ENCODE measurements at places on chromosomes 4 and X.

DNA sequence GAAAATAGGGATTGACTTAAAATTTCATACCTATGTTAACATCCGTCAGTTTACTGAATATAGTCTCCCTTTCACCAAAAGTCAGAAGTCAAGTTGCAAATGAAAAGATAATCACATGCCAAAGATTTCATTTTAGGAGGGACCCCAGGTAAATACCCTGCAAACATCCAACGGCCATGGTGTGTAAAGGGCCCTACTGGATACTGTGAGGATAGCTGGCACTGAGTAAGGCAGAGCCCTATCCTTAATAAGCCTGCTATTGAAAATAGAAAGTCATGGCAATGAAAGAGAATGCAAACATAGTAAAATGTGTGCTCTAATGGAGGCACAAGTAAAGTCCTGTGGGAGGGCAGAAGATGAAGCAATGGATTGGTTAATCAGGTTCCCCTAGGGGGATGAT, 20.9 kb downstream of the STK26 start:
- H3K27me3 ChIP-seq: no peaks in the 10 kb centered on the region
- DNase-seq: no peak
- H3K4me1 ChIP-seq: no peaks in the 10 kb centered on the region
- no peak overlapping the region for H3K4me3 ChIP-seq
- no peak overlapping the region for H3K27ac ChIP-seq
- no peaks in the 10 kb centered on the region for H3K36me3 ChIP-seq

DNA sequence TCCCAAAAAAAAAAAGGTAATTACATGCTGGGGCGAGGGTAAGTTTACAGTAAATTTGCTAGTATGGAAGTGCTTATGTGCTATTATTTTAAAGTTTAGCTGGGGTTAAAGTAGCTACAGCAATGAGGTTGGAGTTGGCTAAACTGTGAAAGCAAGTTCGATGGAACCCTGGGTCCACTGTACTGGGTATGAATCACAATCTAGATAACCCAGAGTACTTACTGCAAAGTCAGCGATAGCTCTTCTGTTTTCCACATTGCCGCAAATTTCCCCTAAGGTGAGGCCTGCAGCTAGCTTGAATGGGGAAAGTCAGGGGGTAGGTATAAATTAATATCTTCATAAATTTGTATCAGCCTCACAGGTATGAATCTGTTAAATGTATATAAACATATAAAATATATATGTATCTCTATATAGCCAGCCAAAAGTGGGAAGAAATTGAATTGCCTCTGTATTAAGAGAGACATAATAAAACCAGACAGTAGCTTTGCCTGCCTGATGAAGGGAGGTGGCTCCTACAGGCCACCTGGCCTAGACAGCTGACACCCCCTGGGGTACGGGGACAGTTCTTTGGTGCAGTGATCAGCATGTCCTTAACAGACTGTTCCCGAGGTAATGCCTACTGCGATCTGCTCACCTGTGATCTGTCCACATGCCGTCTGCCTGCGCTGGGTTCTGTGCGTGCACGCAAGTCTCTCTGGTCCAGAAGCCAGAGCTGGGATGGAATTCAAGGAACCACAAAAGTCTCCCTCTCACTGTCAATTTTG, 30.6 kb downstream of the CLRN2 start:
- H3K27me3 ChIP-seq: peaks cover 3% of the 10 kb centered on the region
- H3K36me3 ChIP-seq: no peaks in the 10 kb centered on the region
- H3K27ac ChIP-seq: no peak overlapping the region
- no peaks in the 10 kb centered on the region for H3K4me1 ChIP-seq
- no peak overlapping the region for H3K4me3 ChIP-seq

GRCh38 chr4:164438321-164438720, 315.6 kb upstream of the SMIM31 start:
- no peak overlapping the region for H3K27ac ChIP-seq
- DNase-seq: peak; percentile 65
- H3K36me3 ChIP-seq: no peaks in the 10 kb centered on the region

GRCh38 chr4:128322986-128323385, 35.4 kb upstream of the PGRMC2 start:
- no peak overlapping the region for H3K4me3 ChIP-seq
- no peak overlapping the region for H3K27ac ChIP-seq
- DNase-seq: no peak
- H3K4me1 ChIP-seq: peaks cover 8% of the 10 kb centered on the region

- H3K36me3 ChIP-seq: no peaks in the 10 kb centered on the region
- no peaks in the 10 kb centered on the region for H3K27me3 ChIP-seq
- DNase-seq: no peak
- H3K4me1 ChIP-seq: no peaks in the 10 kb centered on the region
Observed at GRCh38 chr4:65344278-65344825, 325.9 kb downstream of the EPHA5 start.

DNA sequence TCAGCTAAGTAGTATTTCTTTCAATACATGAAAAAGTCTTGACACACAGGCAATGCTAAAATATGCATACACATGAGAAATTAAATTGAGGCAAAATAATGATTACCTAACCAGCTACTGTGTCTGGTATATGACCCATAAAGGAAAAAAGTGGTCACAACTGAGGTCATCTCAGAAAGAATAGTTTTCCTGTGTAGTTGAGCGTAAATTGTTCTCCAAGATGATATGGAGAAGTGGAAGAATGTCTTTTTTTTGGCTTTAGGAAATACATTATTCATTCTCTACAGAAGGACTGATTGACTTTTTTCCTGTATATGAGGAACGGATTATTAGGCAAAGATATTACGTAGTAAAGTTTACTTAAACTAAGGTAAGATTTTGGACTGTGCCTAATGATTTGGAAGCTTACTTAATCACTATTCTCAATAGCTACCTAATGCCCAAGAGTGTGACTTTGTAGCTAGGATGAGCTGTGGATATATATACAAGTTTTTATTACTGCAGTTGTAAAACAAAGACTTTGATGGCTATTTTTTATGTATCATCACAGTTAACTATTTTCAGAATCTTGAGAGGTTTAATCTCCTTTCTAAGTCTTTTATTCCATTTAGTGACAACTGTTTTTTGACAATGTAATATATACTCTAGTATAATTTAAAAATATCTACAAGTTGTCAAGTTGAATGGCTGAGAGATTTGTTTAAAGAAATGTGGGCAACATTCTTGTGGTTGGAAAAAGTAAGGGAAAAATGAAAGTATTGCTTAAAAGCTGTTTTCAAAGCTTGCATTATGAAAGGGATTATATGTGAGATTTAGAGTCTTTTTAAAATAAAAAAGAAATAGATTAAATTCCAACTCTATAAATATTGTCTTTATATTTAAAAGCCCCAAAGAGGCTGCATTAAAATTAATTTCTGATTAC, 100.2 kb downstream of the PDLIM5 start:
- DNase-seq: peak; percentile 48
- H3K27ac ChIP-seq: no peak overlapping the region
- no peak overlapping the region for H3K4me3 ChIP-seq
- peaks cover 2% of the 10 kb centered on the region for H3K4me1 ChIP-seq

DNA sequence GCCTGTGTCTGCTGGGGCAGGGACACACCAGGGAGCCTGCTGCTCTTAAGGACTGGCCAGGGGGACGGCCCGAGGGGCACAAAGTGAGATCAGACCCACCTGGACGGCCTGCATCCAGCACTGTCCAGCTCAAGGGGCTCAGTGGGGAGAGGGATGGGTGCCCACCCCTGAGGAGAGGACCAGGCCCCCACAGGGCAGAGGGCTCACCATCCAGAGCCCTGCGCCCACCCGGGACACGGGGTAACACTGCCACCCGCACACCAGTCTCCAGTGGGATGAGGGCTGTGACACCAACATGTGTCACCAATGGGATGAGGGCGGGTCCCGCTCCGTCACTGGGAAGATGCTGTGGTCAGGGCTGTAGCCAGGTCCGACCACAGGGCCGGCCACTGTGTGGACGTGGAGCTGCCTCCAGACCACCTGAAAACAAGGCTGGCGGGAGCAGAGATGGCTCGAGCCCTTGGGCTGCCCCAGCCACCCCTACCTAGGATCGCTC, 13.2 kb downstream of the DGKQ start:
- DNase-seq: no peak
- no peak overlapping the region for H3K4me3 ChIP-seq
- H3K27ac ChIP-seq: no peak overlapping the region
- H3K36me3 ChIP-seq: peaks cover 14% of the 10 kb centered on the region

GRCh38 chr4:517806-518070, 18.7 kb downstream of the PIGG start:
- H3K4me3 ChIP-seq: no peak overlapping the region
- DNase-seq: no peak
- no peaks in the 10 kb centered on the region for H3K27me3 ChIP-seq

DNA sequence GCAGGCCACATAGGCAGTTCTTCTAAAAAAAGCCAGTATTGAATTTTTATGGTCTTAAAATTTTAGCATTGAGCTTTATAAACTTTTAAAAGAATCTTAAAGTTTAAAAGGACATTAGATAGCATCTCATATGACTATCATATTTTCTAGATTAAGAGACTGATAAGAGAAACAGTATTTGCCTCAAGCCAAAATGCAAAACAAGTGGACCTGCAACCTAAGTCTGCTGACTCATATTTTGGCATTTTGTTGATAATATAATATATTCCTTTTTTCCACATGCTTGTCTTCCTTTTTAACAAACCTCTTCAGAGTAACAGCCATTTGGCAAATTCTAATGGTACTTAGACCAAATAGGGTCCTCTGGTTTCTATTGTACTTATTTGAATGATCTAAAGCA, 328.5 kb upstream of the GALNTL6 start:
- no peak overlapping the region for H3K27ac ChIP-seq
- no peak overlapping the region for H3K4me3 ChIP-seq
- H3K27me3 ChIP-seq: no peaks in the 10 kb centered on the region
- H3K36me3 ChIP-seq: no peaks in the 10 kb centered on the region
- H3K4me1 ChIP-seq: no peaks in the 10 kb centered on the region

DNA sequence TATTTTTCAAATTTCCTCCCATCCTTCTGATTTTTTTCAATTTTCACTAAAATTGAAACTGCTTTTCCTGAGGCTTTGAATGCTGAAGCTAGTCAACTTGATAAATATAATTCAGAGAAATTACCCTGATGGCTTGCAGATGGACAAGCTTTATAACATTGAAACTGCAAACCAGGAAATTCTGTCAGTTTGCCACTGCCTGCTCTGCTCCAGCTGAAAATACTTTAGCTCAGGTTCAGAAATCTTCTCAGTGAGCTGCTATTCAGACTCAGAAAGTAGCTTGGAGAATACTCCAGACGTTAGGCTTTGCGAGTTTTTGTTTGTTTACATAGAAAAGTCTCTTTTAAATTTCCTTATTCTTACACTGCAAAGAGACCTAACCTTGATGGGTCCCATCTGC, 1574.7 kb downstream of the STIM2 start:
- H3K27ac ChIP-seq: no peak overlapping the region
- DNase-seq: peak; percentile 11
- no peak overlapping the region for H3K4me3 ChIP-seq
- H3K36me3 ChIP-seq: no peaks in the 10 kb centered on the region

- no peak overlapping the region for H3K4me3 ChIP-seq
- H3K4me1 ChIP-seq: peaks cover 4% of the 10 kb centered on the region
- H3K27me3 ChIP-seq: no peaks in the 10 kb centered on the region
- no peak overlapping the region for H3K27ac ChIP-seq
- peaks cover 4% of the 10 kb centered on the region for H3K36me3 ChIP-seq
- no peak for DNase-seq
Observed at GRCh38 chr4:106208481-106209460, 107.2 kb downstream of the TBCK start.

- H3K27ac ChIP-seq: no peak overlapping the region
- no peak overlapping the region for H3K4me3 ChIP-seq
- no peaks in the 10 kb centered on the region for H3K36me3 ChIP-seq
- peak; percentile 49 for DNase-seq
Observed at GRCh38 chrX:103540145-103540544, 20.9 kb upstream of the RAB40A start.

- H3K27me3 ChIP-seq: no peaks in the 10 kb centered on the region
- no peaks in the 10 kb centered on the region for H3K36me3 ChIP-seq
- no peak for DNase-seq
- H3K4me1 ChIP-seq: no peaks in the 10 kb centered on the region
- H3K27ac ChIP-seq: peak overlapping the region; percentile 39
- peak overlapping the region; percentile 49 for H3K4me3 ChIP-seq
Observed at GRCh38 chrX:19990151-19990555, 708 bp downstream of the BCLAF3 start.

DNA sequence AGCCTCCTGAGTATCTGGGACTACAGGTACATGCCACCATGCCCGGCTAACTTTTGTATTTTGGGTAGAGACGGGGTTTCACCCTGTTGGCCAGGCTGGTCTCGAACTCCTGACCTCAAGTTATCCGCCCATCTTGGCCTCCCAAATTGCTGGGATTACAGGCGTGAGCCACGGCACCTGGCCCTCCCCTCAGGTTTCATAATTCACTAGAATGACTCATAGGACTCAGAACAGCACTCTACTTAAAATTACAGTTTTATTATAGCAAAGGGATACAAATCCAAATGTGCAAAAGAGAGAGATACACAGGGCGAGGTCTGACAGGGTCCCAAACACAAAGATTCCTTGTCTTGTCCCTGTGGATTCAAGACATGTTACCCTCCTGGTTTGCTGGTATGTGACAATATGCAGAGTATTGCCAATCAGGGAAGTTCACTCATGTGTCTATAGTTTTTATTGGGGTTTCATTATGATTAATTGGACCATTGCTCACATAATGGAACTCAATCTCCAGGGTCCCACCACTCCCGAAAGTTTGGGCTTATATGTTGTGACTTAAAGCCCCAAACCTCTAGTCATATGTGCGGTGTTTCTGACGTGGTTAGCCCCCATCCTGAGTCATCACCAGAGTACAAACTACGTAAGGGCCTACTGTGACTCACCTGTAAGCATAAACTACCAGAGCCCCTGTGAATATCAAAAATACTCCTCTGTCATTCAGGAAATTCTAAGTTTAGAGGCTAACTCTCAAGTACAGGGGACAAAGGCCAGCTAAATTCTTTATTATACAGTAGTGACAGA, 5.2 kb downstream of the YIPF6 start:
- peak; percentile 67 for DNase-seq
- H3K4me1 ChIP-seq: no peaks in the 10 kb centered on the region
- H3K4me3 ChIP-seq: no peak overlapping the region
- H3K36me3 ChIP-seq: no peaks in the 10 kb centered on the region
- no peak overlapping the region for H3K27ac ChIP-seq
